ENCODE measurements at places on chromosomes 1 and 21.

GRCh38 chr1:168520052-168520751 lies 23.6 kb downstream of the XCL2 start:
- DNase-seq = no peak

DNA sequence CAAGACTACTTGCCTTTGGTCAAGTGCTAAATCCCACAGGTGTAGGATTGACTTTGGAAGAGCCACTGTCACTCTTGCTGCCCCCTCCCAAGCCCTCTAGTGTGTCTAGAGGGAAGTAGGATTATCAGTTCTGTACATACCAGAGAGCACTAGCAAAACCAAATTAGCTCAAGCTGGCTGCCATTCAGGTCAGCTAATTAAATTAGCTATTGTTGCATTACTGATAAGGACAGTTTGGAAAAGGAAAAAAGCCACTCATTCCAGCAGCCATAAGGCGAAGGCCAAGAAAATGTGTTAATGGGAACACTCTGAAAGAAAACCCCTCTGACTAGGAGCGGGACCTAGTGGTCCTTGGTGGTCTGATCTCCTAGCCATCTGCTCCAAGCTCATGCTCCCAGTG lies 321.7 kb downstream of the PBX1 start:
- DNase-seq = no peak

- no peak for DNase-seq
Measured at GRCh38 chr1:225692517-225692879, 39.6 kb upstream of the ENAH start.

DNA sequence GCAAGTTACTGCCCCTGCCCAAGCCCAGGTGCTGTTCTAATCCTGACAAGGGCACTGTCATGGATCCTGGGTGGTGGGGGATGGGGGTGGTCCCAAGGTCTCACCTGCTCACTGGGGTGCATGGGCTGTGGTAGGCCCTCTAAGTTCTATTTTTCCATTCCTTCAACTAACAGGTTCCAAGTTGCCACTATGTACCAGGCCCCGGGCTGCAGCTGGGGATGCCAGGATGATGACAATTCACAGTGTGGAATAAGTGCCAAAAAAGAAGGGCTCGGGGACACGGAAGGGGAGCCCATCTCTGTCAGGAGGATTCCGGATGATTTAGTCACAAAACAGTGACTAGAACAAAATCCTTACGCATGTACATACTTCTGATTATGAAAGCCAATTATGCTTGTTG lies 76.0 kb downstream of the STUM start:
- DNase-seq = peak; percentile 34

DNA sequence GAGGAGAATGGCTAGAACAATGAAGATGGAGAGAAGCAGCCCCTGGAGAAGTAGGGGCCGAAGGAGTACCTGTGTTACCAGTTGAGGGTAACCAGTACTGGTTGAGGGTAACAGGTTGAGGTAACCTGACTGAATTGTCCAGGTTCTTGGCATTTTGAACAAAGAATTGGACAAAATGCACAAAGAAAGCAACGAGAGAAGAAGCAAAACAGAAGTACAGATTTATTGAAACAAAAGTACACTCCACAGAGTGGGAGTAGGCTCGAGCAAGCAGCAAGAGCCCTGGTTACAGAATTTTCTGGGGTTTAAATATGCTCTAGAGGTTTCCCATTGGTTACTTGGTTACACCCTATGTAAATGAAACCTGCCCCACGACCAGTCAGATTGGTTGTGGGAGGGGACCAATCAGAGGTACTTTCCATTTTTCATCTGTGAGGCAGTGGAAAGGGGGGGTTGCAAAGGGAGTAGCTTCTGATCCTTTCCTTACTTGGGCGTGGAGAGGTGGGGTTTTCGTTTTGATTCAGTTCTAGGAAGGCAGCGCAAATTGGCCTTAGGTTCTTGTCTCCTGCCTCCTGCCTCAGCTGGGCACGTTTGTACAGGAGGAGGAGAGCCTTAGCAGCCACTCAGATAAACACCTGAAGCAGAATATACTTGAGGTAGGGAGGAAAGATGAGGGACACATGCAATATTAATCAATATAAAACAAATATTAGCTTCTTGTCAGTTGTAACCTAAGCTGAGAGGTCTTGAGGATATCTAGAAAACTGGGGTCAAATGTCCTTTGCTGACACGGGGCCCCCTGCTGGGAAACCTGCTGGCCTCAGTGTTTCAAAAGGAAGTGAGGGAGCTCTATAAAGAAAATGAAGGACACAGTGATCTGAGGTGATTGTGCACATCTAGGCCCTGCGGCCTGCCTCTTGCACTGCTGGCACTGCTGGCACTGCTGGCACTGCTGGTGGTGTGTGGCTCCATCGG lies 14.3 kb upstream of the LSM10 start:
- DNase-seq = no peak

- no peak for DNase-seq
Measured at GRCh38 chr1:43288058-43288784, 2.8 kb upstream of the C1orf210 start.

All from amniotic stem cell (primary cell).